NB4 (cell line): ENCODE measurements at places on chromosomes 5 and 9.

- no peak for DNase-seq
These were observed 79.0 kb downstream of the ADCY2 start for GRCh38 chr5:7474821-7475403.

DNA sequence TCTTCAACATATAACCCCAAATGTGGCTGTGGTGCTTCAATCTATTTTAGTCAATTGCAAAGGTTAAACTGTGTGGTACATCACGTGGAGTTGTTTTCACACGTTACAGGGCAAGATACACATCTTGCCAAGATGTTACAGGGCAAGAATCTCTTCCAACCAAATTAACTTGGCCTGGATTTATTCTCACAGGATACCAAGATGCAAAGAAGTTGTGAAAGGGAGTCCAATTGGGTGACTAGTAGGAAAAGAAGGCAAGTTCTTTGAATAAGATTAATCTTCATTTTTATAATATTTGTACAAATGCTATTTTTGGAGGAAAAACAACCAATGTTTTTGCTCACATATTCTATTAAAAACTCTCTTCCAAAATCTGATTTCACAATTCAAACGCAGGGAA lies 4.8 kb upstream of the IFNA8 start:
- no peak for DNase-seq

GRCh38 chr5:103669615-103670014 lies 107.0 kb upstream of the NUDT12 start:
- DNase-seq: no peak

GRCh38 chr5:54243483-54244080 lies 66.8 kb downstream of the ARL15 start:
- peak; percentile 48 for DNase-seq

DNA sequence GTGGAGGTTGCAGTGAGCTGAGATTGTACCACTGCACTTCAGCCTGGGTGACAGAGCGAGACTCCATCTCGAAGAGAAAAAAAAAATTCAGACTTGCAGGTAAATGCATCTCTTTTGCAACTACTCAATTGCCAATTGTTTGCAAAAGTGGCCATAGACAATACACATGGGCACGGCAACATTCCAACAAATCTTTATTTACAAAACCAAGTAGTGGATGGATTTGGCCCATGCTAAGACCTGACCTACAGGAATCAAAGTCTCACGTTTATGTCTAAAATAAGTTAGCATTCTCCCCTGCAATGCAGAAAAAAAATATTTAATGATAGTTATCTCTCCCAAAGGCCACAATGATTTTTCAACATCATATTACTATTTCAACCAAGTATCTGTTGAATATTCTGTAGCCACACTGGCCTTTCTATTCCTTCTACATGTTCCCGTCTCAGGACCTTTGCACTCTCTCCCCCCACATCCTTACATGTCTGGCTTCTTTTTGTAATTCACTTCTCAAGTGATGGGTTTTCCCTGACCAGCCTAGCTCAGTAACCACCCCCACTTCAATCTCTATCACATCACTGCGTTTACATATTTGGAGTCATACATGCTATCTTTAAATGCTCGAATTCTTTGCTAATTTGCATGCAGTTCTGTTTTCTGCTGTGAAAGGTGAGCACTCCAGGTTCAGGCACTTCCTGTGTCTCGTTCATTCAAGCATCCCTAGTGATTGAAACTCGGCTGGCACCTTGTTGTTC lies 54.2 kb downstream of the FNBP1 start:
- no peak for DNase-seq

- DNase-seq: peak; percentile 49
These were observed 444 bp upstream of the ZNF354A start for GRCh38 chr5:178730940-178731265.

DNA sequence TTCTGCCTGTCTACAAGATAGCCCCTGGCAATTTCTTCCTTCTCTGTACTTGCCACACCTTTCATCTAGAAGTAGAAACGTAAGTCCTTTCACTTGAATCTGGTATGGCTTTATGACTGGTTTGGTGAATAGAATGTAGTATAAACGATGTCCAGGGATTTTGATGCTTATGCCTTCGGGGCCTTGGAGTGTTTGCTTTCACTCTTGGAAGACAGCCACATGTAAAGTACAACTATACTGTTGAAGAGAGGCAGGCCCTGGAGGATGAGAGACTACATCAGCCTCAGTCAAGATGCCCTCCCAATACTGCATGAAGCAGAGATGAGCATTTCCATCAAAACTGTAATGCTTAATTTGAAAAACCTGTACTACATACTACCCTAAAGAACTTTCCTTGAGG lies 553.8 kb upstream of the C9orf72 start:
- no peak for DNase-seq

DNA sequence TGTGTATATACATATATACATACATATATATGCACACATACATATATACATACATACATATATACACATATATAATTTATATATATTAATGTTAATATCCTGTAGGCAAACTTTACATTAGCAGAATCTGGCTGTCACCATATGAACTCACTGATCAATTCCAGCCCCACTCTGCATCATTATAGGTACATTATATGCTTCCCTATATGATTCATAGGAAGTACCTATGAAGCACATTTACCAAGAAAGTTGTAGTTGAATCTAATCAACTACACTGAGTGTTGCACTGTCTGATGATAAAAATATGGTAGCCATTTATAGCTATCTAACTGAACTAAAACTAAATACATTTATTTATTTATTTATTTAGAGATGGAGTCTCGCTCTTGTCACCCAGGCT lies 5.5 kb upstream of the SPATA6L start:
- no peak for DNase-seq

- DNase-seq: no peak
These were observed 284.1 kb downstream of the ELAVL2 start for GRCh38 chr9:23541976-23542375.

DNA sequence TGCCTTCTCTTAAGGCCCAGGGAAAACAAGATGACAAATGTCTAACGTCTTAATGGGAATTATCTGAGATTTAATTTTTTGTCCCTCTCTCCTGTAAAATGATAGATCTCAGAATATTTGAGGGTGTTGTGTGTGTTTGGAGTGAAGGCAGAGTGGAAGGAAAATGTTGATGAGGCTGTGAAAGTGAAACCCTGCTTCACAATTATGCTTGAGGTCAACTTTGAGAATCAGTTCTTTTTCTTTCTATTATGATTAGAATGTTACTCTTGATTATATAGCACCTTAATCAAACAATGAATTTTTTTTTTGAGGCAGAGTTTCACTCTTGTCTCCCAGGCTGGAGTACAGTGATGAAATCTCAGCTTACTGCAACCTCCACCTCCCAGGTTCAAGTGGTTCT lies 5.5 kb upstream of the LOX start:
- no peak for DNase-seq

GRCh38 chr9:102185371-102185770 lies 446.9 kb upstream of the GRIN3A start:
- DNase-seq: no peak

GRCh38 chr5:133968204-133968980 lies at the start of gene C5orf15:
TSS of gene C5orf15 (minus strand) at chr5:133968625. CDS start at chr5:133968584, 41 bp downstream.
- peak; percentile 97 for DNase-seq

- no peak for DNase-seq
These were observed 349.7 kb downstream of the ARRDC3 start for GRCh38 chr5:91033370-91033769.

GRCh38 chr9:129597355-129598088 lies 23.4 kb downstream of the C9orf50 start:
- no peak for DNase-seq

DNA sequence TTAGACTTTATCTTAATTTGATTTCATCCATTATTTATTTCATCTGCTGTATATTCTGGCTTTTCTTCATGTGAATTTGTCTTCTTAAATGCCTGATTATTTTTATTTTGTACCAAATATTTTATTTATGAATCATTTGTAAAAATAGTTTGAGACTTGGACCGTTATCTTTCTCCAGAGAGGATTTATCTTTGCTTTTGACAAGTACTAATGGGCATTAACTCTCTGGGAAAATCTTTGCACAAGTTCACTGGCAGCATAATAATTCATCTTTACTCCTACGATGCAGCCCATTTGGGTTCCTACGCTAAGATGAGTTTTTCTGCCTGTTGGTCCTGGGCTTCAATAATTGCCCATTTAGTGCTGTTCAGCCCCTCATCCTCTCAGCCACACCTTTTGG lies 131.0 kb upstream of the RORB start:
- DNase-seq: no peak

DNA sequence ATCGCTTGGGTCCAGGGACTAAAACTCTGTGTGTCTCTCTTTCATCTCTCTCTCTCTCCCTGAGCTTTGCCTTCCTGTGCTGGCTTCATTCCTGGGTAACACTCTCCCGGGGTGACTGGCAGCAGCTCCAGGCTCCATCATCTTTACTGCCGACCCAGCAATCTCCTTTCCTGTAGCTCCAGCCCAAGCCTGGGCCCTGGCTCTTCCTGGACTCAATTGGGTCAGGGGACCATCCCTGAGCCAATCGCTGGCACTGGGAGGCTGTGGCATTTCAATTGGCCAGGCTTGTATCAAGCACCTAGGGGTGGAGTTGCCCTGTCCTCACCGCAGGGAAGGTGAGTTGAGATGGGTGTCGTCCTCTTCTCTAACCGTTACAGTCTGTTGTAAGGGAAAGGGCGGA lies 31.9 kb downstream of the FAM240B start:
- no peak for DNase-seq

GRCh38 chr9:112378328-112379176 lies 1.4 kb upstream of the HSDL2 start:
- DNase-seq: no peak

DNA sequence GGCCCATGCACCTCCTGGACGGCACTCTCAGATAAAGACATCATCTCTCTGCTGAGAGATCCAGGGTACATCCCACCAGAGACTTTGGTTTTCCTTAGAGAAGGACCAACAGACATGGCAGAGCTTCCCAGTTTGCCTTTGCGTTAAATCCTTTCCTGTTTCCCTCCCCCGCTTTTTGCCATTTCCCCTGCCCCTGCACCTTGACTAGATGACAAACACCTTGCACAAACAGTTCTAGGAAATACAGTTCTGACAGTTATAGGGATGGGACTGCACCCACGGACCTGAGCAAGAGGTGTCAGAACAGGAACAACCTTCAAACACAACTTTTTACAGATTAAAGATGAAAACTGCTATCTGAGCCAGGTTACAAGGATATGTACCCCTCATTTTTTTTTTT lies 288.9 kb downstream of the MSX2 start:
- DNase-seq: no peak

DNA sequence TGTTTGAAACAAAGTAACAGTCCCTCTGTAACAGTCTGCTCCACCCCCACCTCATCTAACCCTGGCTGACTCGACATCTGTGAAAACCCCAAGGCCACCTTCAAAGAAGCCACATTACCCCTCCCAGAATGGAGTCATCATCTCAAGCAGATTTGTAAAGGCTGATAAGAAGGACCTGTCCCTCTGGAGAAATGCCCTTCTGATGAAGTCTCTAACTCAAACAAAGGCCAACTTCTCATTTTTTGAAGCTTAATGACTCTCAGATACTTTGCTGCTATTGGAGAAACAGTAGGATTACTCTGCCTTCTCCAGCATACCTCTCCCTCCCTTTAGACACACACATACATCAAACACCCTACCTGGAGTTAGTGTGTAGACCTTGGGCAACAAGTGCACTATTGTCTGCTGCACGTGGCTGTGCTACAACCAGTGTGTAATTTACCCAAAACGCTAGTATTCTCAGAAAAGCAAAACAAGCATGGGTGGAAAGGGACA lies 5.3 kb upstream of the SUSD1 start:
- peak; percentile 94 for DNase-seq

- DNase-seq: peak; percentile 58
These were observed 14.4 kb downstream of the FGD3 start for GRCh38 chr9:92961627-92962302.

DNA sequence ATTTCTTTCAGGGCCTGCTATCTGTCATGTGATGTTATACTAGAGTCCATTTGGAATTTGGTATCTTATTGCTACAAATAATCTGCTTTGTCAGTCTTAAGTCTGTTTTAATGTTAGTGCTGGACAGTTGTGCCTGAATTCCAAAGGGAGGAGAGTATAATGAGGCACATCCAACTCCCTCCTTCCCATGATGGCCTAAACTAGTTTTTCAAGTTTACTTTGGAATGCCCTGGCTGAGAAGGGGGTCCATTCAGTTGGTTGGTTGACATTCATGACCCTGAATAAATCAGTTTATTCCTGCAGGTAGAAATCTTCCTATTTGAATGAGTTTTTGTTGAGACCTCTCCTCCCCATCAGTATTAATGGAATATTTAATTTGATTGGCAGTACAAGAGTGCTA lies 9.4 kb upstream of the LRRTM2 start:
- no peak for DNase-seq

DNA sequence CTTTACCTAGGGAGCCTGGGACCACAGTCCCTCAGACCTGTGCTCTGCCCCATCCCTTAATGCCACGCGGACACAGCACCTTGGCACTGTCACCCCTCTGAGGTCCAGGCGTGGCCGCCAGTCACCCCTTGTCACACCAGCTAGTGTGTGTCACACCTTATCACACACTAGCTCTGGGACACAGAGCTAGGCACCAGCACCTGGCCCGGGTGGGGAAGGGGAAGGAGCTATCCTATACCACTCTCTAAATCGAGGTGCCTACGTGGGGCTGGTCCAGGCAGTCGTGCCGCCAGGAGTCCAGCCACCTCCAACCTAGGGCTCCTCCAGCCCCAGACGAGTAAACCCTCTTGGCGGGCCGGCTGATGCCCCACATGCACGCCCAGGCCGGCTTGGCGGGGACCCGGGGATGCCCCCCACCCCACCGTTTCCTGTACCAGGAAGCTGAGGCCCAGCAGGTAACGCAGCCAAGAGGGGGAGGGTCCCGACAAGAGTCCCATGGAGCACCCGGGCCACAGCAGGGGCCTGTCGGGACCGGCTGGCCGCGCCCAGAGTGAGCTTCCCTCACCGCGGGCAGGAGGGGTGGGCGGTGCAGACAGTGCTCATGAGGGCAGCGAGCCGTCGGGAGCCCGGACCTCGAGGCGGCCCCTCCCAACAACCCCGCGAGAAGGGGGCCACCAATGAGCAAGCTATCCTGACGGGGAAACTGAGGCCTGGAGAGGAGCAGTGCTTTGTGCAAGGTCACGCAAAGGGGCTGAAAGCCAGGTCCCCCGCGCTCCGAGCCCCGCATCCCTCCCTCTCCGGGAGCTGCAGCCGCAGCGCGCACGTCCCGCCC lies 550 bp downstream of the CORO2A start:
- DNase-seq: peak; percentile 57

GRCh38 chr9:83972286-83972685 lies 7.7 kb downstream of the HNRNPK start:
- peak; percentile 59 for DNase-seq

DNA sequence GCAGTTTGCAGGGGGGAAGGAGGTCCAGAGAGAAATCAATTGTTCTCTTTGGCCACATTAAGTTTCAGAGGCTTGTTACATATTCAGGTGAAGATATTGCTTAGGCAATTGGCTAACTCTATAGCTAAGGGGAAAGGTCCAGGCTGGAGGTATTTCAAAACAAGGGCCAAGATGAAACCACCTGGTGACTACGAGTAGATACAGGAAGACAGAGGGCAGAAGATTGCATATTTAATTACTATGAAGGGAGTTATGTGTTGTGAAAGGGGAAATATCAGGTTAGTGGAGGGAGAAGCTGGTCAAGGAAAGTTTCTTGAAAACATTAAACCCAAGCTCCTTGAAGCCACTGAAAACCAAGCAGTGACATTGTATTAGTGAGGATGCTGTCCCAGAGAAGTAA lies 1.9 kb upstream of the RAD23B start:
- DNase-seq: peak; percentile 44

GRCh38 chr5:9464478-9464877 lies 81.4 kb downstream of the SEMA5A start:
- no peak for DNase-seq
